CD8-positive, alpha-beta T cell (primary cell): ENCODE measurements at places on chromosomes 2 and 18. TPM values are rescaled to one million over a fixed set of nuclear protein-coding genes. Genes with fewer than 3 reads are reported as not detected.

HSBP1L1 gene
- 19.0 TPM for total RNA-seq

PLEK gene
- 10.3 TPM for total RNA-seq

TCF4 gene
- total RNA-seq = 2.4 TPM

UGT1A10 gene
- not detected for total RNA-seq

ZNF236 gene
- 24.9 TPM for total RNA-seq
